Foreskin melanocyte (primary cell): ENCODE measurements at places on chromosomes 1 and 21.

- DNase-seq: no peak
Observed at GRCh38 chr1:38134294-38134755, 87.7 kb upstream of the POU3F1 start.

DNA sequence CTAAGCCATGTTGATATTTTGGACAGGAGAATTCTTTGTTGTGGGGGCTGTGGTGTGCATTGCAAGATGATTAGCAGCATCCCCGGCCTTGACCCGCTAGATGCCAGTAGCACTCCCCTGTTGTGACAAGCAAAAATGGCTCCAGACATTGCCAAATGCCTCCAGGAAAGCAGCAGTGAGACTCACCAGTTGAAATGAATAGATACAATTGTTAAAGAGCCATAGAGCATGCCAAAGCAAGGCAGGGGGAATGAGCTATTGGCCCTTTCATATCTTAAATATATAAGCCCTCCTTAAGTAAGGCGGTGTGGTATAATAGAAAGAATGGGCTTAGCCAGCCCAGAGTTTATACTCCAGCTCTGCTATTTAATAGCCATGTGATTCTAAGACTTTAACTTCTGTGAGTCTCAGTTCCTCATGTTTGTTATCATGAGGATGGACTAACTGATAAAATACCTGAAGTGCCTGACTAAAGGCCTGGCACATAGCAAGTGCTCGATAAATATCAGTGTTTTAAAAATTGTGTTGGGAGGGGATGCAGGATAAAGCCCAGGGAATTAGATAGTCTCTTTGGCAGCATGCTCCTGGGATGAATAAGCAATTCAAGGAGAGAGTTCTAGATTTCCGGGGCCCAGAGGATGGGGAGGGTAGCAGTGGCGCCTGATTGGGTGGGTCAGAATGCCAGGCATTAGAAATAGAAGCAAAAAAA, 21.1 kb upstream of the RGS4 start:
- peak; percentile 88 for DNase-seq

DNA sequence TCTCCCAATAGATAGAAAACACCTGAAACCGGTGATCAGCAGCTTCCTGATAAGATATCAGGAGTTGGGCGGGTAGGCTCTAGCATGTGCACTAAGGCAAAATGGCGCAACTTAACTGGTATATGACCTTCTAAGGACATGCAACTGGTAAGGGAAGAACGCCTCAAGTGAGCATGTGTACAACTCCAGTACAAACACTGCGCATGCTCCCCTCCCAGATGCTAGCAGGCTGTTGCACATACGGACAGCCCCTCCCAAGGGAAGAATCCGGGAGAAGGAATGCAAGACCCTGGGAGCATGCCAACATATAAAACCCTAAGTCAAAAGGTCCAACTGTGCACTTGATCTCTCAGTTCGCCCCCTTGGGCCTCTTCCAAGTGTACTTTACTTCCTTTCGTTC, 110.8 kb downstream of the TSEN15 start:
- DNase-seq: no peak

GRCh38 chr1:96313216-96313615, 408.4 kb upstream of the PTBP2 start:
- no peak for DNase-seq

- DNase-seq: peak; percentile 69
Observed at GRCh38 chr1:234702342-234703000, 92.5 kb upstream of the IRF2BP2 start.

- DNase-seq: no peak
Observed at GRCh38 chr21:37230632-37231248, 36.4 kb downstream of the VPS26C start.

DNA sequence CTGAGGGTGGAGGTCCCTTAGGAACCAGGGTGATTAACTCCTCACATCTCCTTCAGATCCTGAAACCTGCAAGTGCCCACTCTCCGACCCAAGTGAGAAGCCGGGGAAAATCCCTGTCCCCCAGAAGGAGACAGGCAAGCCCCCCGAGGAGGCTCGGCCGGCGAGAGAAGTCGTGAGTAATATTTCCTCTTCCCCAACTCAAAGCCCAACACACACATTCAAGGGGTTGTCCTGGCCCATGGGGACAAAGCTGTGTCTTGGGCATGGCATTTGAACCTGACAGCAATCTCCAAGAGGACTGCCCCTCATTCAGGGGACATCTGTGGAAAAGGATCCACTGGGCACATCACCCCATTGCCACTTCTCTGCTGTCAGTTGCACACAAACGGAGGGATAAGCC, 23.6 kb downstream of the VASH2 start:
- DNase-seq: no peak

DNA sequence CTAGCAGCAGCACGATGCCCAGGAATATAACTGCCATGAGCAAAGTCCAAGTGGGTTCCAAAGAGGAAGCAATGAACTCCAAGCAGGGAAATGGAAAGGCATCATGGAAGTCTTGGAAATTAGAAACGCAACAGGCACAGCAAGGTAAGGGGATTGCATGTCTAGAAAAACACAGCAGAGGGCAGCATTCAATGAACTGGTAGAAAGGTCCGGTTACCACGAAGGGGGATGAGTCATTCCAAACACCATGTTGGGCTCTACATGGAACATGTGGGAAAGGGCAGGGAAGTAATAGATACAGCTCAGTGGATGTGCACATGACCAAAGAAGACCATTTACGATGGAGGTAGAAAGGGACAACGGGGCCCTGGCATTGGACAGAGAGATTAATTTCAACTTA, 36.4 kb downstream of the RXRG start:
- peak; percentile 69 for DNase-seq

GRCh38 chr1:232143315-232143886, 486.5 kb downstream of the SIPA1L2 start:
- DNase-seq: no peak

DNA sequence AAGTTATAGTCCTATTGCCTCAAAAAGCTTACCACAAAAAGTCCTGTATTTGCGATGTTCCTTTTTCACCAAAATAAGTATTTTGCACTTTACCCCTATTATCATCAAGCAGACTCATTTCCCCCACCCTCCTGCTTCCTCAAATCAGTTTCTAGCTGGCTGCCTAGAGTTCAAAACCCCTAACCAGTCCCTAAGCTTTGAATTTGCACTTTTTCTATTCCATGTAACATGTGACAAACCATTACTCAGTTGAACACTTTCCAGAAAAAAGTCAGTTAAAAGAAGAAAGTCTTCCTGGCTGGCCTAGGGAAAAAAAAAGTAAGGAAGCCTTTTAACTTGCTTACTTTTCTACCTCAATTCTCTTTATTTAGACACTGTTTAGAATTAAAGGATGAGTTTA, 8.2 kb downstream of the CEP170 start:
- no peak for DNase-seq

DNA sequence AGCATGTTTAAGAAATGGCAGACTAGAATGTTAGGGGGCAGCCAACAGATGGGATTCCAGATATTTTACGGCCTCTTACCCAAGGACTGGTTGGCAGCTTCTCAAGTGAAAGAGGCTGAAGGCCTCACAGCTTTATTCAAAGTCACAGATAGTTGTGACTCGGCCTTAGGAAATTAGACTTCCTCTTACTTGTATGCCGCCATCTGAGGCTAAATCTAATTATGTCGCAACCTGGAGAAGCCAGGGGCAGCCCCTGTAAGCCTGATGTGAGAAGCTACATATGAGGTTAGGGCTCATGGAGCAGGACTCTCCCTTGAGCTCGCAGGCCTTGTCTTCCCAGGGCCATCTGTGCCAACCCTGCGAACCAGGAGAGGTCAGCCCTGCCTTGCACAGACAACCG, 352.5 kb downstream of the HHAT start:
- no peak for DNase-seq

DNA sequence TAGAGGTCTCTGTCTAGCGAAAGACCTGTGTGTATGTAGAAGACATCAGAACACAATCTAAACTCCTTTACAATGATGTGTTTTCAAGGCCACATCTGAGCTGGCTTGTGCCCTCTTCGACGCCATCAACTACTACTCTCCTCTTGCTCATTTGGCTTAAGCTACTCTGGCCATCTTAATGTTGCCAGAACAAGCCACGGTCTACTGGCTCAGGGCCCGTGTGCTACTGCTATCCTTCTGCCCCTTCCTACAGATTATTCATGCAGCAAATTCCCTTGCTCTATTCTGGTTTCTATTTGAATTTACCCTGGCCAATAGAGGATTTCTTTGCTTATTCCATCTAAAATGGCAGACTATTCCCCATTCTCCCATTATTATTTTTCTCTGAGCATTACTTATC, 121.7 kb downstream of the ZZZ3 start:
- DNase-seq: no peak

- no peak for DNase-seq
Observed at GRCh38 chr21:42219606-42220137, 732 bp downstream of the ABCG1 start.

DNA sequence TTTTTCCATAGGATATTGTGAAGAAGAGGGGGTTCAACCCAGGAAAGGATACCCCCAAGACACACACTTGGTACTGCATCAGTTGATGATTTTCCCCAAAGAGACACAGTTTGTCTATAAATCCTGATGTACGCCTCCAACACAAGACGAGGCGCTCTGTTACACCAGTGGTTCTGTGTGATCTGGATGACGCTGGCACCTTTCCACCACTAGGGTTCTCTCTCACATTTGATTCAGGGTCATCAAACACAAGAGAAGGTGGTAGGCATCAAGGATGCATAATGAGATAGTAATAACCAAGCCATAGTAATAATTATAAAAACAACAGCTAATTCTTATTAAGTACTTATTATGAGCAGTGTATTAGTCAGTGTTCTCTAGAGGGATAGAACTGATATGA, 508.8 kb upstream of the ZP4 start:
- peak; percentile 3 for DNase-seq

GRCh38 chr1:12601700-12602658, 16.0 kb downstream of the DHRS3 start:
- DNase-seq: peak; percentile 55
